Stimulated activated CD8-positive, alpha-beta memory T cell treated with anti-CD3 and anti-CD28 coated beads, Interleukin-7, amount 100 ng/mL, for 1 hour (primary cell): ENCODE measurements at places on chromosomes 7 and 10.

DNA sequence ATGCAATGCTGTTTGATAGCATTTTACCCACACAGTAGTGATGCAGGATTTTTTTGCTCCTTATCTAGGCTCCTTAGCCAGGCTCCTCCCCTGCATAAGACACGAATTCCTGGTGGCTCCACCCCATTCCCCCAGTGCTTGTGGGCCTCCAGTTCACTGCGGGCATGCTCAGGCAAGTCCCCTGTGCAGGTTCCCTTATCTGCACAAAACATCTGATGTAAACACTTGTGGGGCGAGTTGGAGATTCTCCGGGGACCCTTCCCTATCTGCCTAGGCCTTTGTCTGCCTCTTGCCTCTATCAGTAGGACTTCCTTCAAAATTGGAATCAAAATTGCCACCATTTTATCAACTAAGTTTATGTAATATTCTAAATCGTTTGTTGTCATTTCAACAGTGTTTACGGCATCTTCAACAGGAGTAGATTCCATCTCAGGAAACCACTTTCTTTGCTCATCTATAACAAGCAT, 5.4 kb upstream of the STK17A start:
- DNase-seq, result no peak

- DNase-seq, result no peak
These were observed 87.4 kb downstream of the PDGFA start for GRCh38 chr7:432256-432655.

- DNase-seq, result no peak
These were observed 174.1 kb upstream of the BET1 start for GRCh38 chr7:94178230-94178629.

DNA sequence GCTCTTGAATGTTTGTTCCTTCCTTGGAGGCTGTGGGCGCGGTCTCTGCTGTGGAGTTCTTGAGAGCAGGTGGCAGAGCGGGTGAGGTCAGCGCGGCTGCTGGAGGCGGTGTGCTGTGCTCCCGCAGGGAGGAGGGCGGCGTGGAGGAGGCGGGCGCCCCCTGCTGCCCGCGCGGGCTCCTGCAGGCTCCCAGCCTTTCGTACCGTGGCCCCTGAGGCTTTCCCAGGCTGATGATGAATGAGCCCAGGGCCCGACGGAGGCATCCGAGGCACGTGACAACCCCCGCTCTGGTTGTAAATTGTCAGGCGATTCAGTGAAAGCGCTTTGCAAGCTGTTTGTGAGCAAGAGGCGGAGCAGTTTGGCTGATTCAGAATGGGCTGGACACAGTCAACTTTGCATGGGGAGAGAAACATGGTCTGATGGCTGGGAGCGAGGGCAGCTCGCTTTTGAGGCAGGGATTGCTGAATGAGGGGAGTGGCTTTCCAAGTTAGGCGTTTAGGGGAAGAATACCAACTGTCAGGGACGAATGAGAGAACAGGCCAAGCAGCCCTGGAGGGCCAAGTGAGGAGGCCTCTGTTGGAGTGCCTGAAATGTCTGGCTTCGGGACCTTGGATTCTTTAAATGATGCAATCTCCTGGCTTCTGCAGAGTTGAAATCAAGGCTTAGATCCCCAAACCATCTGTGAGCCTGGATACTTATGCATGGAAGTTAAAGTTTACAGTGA, 46.6 kb downstream of the CDHR3 start:
- peak; percentile 58 for DNase-seq

DNA sequence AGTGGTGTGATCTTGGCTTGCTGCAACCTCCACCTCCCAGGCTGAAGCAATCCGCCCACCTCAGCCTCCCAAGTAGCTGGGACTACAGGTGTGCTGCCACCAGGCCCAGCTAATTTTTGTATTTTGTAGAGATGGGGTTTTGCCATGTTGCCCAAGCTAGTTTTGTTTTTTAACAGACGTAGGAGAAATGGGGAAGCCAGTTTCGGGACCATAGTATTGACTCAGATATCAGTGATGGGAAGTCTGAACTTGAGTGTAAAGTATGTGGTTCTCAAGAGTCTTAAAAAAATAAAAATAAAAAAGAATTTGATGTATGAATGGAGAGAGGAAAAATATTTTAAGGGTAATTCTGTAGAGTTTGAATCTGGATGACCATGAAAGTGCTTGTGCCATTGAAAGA, 34.2 kb downstream of the SP4 start:
- DNase-seq, result no peak

DNA sequence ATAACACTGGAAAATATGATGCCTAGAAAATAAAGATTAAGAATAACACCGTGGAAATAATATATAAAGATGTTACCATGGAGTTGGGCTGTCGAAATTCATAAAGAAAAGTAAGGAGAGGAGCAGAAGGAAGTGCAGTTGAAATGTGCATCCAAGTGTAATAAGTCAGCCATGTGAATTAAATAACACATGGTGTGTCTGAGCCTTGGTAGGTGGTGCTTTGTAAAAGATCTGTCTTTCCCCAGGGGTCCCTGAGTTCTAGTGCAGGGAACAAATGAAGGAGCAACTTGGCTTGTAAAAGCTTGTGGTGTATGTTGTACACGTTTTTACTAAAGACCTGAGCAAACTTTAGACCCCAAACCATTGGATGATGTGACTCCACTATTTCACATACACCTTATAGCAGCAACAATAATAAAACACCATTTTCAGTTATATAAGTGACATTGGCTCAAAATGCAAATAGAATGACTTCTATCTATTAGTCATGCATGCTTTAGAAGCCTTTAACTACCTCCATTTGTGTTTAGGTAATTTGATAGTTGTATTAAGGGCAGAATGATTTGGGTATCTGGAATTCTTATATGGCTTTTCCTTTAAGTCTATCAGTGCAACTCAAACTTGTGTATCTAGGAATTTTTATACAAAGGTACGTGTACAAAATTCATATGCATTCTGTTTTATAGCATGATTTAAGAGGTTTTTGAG, 11.3 kb downstream of the STARD3NL start:
- DNase-seq, result no peak

- DNase-seq, result no peak
These were observed 351.7 kb downstream of the NXPH1 start for GRCh38 chr7:8785081-8785480.

GRCh38 chr7:91929463-91929862, 11.2 kb upstream of the AKAP9 start:
- no peak for DNase-seq

- DNase-seq, result no peak
These were observed 197.5 kb downstream of the ARHGAP21 start for GRCh38 chr10:24526085-24526649.

GRCh38 chr10:100930368-100930767, 17.6 kb downstream of the SLF2 start:
- no peak for DNase-seq

DNA sequence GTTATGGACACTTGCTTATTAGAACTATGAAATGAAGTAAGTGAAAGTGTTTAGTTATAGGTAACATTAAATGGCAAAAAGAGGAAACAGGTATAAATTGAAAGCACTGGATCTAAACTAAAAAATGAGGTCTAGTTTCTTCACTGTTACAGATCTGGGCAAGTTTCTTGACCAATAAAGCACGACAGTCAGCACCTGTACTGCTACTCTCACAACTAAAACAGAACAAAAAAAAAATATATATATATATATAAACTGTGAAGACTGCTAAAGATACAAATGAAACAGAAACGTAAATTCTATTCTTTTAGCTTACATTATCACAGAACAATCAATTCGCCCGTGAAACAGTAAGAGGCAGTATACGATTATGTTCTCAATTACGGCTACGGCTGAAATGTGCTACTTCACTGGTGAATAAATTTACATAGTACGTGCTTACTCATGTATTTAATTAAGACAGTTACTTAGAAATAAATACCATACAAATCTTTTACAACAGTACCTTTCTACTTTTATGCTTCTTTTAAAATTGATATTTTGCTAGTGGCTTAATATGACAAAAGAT, 4.2 kb downstream of the AHR start:
- no peak for DNase-seq

DNA sequence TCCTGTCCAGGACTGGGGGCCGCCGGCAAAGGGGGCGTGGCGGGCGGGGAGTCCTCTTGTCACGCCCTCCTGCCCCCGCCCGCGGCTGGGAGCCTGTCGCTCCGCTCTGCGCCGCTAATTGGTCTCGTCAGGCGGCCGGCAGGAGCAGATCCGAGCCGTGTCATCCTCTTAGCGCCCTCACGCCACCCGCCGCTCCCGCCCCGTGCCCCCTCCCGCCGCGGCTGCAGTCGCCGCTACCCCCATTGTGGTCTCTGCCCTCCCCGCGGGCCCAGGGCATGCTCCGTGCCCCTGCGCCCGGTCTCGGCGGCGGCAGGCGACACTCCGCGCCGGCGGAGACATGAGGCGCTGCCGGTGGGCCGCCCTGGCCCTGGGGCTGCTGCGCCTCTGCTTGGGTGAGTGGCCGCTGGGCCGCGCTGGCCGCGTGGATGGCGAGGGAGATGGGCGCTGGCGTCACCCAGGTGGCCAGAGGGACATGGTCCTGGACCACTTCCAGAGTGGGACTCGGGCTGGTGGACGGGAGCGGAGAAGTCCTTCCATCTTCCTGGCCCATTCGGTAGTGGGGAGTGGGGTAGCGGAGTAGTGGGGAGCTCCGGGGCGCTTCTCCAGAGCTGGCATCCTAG, at the start of gene CDHR1:
TSS of gene CDHR1 (plus strand) at position 114 of the 620 bp plus-strand sequence. CDS start at position 338, 224 bp downstream.
- DNase-seq, result peak; percentile 21

DNA sequence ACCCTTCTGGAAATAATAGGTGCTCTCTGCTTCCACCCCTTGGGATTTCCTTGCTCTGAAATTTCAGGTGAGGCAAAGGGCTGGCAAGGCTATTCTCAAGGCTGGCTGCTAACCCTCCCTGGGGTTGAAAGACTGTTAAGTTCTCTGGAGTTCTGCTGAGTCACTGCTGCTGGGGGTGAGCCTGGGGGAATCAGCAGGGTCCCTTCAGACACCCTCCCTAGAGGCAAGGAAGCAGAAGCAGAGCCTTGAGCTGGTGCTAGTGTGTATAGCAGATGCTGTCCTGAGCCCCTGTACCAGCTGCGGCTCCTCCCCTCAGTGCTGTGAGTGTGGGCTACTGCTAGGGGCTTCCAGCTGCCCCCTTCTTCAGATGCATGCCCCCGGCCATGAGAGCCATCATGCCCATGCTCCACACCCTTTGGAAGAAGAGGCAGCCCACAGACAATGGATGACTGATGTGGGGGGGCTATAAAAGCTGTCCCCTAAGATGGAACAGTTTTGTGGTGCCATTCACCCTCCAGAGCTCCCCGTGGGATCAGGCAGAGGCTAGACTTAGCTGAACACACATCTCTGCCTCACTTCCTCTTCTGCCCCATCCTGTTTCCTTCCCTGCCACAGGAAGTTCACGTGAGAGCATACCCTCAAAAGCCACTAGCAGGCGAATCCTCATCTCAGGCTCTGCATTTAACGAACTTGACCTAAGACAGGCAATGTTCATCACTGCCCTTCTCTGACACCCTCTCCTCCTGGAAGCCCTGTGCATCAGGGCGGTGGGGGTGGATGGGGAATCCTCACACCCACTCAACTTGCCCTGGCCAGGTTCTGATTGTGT, 91.8 kb downstream of the SH3PXD2A start:
- DNase-seq, result no peak

- DNase-seq, result no peak
These were observed 21.3 kb upstream of the HSPB1 start for GRCh38 chr7:76281006-76281705.

DNA sequence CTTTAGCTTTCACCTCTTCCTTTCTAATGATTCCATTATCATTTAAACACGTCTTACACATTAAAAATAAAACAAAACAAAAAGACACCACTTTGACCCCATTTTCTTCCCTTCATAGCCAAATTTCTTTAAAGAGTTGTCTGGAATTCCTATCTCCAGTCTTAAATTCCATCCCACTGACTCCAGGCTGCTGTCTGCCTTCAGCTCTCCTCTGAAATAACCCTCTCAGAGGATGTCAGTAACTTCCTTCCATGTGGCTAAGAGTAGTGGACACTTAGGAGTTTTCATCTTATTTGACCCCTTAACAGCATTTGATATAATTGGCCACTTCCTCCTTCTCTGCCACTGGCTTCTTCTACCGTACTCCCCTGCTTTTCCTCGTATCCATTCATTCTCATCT, 69.6 kb upstream of the MKX start:
- no peak for DNase-seq

DNA sequence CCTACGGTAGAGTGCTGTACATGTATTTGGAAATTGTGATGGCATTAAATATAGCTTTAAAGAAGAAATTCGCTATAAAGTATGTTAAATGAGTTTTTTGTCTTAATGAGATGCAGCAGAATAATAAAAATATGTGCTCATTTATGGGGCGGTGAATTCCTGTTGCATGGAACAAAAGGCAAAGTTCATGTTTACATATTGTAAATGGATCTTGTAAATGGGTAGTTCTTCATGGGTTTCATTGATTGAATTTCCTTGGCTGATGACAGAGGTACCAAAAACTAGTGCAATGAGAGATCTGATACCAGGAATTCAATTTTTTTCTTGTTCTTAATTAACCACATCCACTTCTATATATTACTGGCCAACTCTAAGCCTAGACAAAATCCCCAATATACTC, 284.2 kb downstream of the SUGCT start:
- DNase-seq, result no peak

DNA sequence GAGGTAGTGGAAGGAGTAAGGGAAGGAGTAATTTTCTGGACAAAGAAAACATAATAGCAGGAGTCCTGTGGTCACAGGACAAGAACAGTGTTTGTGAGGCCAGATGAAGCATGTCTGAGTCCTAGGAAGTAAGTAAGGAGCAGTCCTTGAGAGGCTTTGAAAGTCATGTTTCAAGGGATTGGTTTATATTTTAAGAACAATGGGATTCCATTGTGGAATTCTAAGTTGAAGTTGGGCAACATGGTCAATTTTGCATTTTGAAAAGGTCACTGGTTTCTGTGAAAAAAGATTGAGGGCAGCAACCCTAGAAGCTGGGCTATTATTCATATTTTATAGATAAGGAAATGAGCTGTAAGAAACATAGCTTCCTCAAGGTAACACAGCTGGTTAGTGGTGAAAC, 10.8 kb upstream of the SLC25A28 start:
- DNase-seq, result no peak

DNA sequence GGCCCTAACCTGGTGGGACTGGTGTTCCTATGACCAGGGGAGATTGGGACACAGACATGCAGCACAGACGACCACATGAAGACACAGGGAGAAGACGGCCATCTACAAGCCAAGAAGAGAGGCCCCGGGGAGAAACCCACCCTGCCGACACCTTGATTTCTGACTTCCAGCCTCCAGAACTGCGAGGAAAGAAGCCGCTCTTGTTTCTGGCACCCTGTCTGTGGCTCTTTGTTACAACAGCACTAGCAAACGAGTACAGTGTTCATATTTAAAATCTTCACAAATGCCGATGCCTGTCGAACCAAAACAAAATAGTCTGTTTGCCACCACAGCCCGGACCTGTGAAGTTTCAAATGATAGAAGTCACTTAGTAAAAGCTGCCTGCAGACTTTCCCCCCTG, 132.3 kb downstream of the ACTR3B start:
- DNase-seq, result no peak

GRCh38 chr7:107100824-107101223, 56.3 kb downstream of the PRKAR2B start:
- DNase-seq, result no peak
